Ascending aorta (tissue), 2 donors: ENCODE measurements at places on chromosomes 1 and 21.

DNA sequence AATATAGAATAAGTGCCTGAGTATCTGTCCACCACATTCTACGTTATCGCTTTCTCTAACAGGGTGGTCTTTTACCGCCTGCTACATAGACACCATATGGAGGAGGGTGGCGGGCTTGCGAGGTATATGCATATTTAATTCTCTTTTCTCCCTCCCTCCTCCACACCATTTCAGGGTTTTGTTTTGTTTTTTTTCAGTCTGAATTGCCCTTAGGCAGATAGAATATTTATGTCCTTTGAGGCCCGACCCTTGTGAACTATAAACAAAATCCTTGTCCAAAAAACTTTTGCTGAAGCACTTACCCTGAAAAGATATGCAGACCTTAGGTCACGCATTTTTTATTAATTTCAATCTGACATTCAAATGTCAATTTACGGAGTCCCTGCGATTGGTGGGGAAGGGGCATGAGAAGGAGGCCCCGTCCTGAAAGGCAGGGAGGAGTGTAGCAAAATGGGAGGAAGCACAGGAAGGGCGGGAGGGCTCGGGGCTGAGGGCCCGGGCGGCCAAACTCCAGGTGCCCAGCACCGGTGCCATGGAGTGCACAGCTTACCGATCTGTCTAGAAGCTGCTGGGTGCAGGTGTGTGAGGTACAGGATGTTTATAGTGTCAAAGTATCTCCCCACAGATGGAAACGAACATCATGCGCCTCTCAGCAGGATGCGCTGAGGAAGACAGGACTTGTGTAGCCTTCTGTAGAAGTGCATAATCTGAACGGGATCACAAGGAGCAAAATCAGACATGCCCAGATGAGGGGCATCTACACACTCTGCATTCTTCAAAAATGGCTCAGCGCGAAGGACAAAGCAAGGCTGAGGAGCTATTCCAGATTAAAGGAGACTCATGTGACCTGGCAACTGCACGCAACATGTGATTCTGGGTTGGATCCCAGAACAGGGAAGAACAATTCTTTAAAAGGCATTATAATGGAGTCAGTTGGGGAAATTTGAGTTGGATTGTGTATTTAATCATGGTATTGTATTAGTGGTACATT lies 68.8 kb upstream of the LYST start:
- no peak for DNase-seq

DNA sequence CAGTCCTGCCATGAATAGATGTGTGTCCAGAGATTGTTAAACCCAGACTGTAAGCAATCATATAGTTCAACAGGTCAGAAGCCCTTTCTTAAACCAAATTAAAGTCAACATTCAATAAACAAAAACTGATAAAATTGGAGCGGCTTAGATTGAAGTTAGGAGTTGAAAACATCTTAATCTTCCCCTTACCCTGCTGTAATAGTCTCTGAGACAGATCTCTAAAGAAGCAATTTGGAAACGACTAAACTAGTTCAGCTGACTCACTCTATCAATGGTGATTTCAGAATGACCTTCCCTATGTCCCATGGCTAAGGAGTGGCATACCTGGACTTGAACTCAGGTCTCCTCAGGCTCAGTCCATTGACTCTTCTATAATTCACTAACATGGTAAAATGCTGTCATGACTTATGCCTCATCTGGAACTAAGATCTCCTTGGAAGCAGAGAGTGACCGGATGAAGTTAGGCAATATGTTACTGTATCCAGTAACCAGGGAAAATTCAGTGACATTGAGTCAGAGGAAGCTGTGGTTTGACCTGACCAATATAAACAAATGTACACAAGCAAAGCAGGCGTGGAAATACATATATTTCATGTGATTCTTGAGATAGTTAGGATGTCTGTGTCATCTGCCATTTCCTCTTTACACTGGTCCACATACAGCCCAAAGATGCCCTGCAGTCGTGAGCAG lies 30.1 kb downstream of the SGIP1 start:
- DNase-seq: no peak

- no peak for DNase-seq
Observed at GRCh38 chr1:213247038-213247437, 196.0 kb downstream of the RPS6KC1 start.

DNA sequence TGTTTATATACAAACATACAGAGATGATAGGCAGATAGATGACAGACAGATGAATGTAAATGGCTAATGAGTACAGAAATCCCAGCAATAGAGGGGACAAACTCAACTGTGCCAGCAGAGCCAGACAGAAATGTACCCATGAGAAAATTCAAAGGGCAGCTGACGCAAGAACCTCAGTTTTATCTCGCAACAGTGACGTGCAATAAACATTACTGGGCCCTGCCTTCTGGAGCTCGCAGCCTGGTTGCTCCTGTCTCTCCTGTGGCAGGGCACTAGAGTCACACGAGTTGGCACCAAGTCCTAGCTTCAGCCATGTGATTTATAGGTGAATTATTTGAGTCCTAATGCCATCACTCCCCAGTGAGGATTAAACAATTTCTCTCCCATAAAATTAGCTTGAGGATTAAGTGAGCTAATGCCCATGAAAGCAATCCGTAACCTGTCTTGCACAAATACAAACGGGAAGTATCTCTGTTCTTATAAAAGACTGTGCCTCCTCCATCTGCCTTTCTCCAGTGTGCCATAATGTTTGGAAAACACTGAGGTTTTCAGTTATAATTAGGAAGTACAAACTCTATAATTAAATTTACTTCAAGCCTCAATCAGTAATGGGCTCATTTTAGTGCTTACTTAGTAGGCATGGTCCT lies 50.7 kb downstream of the VAV3 start:
- DNase-seq: no peak

GRCh38 chr1:167722152-167722869 lies 529 bp downstream of the MPZL1 start:
- DNase-seq: peak; percentile 69

- DNase-seq: peak; percentile 66
Observed at GRCh38 chr1:163068716-163069115, 445 bp upstream of the RGS4 start.

GRCh38 chr1:206049919-206050600 lies 2.9 kb upstream of the RHEX start:
- no peak for DNase-seq

DNA sequence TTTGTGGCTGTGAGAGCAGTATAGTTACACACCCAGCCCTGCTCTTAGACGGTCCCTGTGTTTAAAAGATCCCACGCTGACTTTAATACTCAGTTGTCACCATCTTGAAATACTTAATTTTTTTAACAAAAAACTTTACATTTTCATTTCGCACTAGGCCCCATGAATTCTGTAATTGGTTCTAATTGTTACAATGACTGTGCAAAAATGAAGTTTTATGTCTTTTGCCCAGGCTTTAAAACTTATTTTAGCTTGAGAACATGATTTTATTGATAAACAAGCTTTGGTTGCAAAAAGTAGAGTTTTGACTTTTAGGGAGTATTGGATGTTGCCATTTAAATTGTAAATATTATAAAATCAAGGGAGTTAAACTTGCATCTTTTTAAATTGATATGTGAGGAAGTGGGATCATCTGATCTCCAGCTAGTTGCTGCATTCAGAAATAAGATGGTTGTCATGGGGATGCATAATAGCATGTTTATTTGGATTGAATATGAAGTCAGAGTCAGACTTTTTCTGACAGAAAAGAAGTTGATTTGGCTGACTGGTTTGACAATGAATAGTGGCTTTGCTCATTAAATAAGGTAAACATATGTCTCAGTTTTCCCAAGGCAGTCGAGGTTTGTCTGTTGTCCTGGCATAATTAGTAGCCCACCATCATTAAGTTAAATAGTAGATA lies 23.0 kb upstream of the CRP start:
- DNase-seq: no peak

DNA sequence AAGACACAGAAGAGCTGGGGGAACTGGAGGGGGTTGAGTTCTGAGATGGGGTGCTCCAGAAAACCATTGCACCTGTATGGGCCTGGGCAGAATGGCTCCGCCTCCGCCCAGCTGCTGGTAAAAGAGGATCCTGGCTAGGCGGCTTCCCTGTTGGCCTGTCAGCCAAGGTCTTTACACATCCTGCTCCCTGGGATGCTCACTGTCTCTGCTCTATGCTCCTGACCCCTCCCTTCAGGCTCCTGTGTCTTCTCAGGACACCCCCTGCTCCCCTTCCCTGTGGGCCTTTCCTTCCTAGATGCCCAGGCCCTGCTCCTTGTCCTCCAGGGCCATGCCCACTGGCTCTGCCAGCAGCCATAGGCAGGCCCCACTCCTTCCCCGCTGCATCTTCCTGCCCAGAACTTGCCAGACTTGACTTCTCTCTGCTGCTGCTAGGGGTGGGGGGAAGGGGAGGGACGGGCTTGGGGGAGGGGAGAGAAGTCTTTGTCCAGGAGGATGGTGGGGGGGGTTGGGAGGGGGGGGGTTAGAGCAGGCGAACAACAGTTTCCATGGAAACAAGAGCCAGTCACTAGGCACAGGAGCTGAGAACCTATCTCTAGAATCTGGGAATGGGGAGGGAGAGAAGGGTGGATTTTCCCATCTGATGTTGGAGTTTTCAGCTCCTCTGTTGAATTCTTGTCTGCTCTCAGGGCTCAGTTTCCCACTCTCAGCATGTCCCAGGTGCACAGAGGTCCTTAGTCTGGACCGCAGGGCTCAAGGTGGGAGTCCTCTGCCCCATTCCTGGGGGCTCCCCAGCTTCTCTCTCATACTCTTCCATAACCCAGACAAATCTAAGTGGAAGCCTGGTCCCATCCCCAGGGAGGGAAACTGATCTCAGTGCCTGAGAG lies 10.6 kb downstream of the CELSR2 start:
- no peak for DNase-seq

DNA sequence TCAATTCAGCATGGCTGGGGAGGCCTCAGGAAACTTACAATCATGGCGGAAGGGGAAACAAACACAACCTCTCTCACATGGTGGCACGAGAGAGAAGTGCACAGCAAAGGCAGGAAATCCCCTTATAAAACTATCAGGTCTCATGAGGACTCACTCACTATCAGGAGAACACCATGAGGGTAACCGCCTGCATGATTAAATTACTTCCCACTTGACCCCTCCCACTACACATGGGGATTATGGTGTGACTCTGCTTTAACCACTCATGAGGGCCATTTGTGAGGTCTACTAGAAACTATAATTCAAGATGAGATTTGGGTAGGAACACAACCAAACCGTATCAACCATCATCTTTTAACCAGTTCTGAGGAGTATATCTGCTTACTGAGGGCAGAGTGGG lies 387.4 kb upstream of the NFIA start:
- no peak for DNase-seq

DNA sequence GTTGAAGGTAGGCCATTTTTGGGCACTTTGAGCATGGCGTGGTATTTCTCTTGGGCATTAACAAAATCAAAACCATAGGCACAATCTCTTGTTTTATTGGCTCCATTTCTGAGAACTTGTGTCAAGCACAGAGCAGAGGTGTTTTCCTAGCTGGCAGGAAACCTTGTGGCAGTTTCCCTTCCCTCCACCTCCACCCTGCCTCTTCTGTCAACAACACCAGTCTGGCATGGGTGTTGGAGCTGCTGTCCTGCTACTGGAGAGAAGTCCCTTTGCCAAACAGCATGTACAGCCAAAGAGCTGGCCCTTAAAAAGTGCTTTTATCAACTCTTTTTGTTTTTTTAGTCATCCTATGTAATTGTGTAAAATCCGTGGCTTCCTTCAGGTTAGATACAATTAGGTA lies 16.0 kb downstream of the ATP1A1 start:
- DNase-seq: no peak

DNA sequence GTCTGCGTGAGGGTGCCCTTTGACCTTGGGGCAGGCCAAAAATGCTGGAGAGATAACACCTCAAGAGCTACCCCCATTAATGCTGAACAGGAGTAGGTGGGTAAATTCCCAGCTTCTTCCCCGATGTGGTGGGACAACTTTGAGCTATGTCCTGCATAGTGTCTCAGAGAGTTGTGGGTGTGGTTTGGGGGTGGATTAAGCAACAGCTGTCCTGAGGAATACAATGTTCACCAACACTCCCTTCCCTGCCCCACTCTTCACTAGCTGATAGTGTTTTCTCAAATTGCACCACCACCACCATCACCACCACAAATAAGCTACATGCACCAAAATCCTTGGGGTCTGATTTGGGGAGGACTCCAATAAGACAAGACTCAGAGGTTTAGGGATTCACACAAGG lies 258.4 kb downstream of the HLX start:
- DNase-seq: no peak

GRCh38 chr1:19113697-19114092 lies 96.4 kb downstream of the UBR4 start:
- no peak for DNase-seq

GRCh38 chr1:221437171-221437570 lies 304.7 kb downstream of the DUSP10 start:
- DNase-seq: no peak

GRCh38 chr1:234710936-234711724 lies 101.2 kb upstream of the IRF2BP2 start:
- DNase-seq: peak; percentile 33

DNA sequence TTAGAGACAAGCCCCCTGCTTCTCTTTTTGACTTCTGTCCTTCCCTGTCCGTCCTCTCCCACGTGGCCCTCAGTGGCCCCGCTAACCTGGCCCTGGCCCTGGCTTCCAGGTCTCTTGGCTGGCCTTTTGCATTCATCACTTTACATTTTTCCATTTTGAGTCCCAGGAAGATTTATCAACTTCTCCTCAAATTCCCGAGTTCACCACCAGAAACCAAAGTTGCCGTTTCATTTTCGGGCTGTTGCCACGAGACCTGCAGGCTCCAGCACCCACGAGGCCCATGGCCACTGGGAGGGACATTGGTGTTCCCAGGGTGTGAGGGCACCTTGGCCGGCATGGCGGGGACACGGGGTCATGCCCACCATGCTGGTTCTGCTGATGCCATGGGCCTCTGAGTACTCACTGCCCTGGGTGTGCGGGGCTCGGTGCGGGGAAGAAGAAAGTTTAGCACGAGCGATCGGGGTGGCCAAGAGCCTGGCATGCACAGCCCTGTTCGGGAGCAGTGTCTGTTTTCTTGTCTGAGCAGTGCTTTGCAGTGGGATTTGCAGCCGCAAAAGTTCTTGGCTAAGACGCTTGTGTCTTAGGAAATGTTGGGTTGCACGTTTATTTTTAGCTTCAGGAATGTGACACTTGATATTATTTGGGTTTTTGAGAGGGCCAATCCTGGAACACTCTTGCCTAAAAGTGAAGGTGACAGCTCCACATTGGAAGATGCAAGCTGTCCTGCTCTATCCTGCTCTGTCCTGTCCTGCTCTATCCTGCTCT lies 40.4 kb upstream of the ADARB1 start:
- peak; percentile 8 for DNase-seq

DNA sequence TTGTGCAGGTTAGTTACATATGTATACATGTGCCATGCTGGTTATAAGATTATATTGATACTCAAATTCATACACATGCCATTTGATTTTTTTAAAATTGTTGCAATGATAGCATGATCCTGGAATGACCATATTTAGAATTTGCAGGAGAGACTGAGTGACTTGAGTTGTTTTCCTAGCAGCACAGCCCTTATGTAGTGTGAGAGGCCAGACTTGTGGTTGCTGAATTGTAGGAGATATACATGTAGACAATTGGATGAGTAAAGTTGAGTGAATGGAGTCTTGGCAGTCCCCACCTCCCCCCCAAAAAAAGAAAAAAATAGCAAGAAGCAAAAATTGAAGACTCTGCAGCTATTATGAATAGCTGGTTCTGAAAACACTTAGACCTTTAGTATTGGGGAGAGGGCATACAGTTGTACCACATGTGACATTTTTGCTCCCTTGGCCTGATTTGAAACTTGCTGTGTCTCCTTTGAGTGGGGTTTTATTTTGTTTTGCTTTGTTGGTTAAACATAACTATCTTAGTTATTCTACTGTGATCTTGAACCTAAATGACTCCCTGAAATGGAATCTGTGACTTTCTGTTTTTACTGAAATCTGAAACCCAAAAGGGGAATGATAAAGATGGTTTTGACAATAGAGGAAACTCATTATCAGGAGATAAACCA lies 280.3 kb downstream of the HMCN1 start:
- no peak for DNase-seq
